Fibroblast of upper back skin (primary cell): ENCODE measurements at places on chromosomes 7 and 10.
A peak's percentile ranks its signal among the peaks of the same experiment; 100 is the strongest.

- peak; percentile 50 for DNase-seq
Measured at GRCh38 chr10:120400601-120401000, 56.4 kb upstream of the PLPP4 start.

DNA sequence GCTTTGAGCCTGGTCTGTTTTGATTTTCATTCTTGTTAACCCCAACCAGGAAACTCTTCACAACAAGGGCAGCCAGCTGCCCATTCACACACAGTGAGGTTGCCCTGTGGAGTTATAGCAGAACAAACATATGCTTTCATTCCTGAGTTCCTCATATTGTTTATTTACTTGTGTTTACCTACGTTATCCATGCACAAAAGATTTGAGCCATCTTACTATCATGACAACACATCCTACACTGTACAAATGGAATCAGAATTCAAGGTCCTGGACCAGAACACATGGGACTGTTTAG, 21.7 kb upstream of the BMPER start:
- DNase-seq, result no peak

- DNase-seq, result no peak
Measured at GRCh38 chr10:74889662-74889998, 63.2 kb downstream of the KAT6B start.

DNA sequence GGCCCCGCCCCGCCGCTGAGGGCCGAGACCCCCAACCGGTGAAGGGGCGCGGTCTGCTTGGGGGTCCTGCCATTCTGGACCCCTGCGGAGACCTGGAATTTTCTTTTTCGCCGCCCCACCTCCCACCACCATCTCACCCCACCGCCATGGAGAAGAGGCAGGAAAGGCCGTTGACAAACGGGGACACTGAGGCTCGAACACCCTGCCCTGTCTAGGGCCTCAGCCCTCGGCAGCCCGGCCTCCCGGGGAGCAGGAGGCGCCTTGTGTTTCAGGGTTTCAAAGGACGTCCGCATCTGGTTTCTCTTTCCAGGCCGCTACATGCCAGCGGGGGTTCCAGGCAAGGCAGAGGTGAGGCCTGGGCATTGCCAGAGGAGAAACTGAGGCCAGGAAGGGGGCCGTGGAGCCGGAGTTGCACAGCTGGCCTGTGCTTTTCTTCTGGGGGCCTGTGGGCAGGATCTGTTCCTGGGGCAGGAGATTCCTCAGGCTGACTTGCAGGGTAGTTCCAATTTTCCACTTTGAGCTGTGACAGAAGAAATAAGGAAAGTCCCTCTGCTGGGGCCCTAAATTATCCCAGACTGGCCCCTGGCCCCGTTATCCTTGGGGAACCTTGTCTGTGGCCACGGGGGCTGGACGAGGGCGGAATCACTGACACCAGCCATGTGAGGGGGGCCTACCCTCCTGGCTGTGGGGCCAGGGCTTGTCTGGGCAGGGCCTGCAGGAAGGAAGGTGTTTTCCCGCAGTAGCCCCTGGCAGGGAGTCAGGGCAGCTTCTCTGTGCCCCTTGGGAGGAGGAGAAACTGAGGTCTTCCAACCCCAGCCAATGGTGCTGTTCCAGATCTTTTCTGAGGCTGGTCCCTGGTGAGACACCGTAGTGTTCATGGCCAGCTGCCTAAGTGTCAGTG, 900 bp upstream of the MICALL2 start:
- DNase-seq, result peak; percentile 14
